ENCODE measurements at places on chromosomes 6 and 20.

GRCh38 chr6:137415127-137415833, 78.9 kb downstream of the OLIG3 start:
- peak; percentile 63 for DNase-seq

DNA sequence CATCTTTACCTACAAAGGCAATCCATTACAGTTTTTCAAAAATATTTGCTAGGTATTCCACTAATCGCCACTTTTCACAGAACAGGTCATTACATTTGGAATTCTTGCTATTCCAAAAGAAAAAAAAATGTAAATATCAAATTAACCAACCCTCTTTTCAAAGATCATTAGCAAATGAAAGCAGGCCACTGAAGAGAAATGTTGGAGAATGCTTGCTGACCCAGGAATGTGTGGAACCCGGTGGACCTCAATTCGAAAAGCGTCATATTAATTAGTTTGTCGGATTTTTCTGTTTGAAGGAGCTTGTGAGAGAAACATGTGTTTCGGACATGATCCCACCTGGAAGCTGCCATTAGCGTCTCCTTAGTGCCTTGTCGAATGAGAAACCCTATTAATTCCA, 27.9 kb upstream of the SERPINB9 start:
- DNase-seq: no peak

- no peak for DNase-seq
These were observed 23.2 kb upstream of the DAAM2 start for GRCh38 chr6:39769012-39769411.

GRCh38 chr6:1679031-1679687, 69.4 kb downstream of the FOXC1 start:
- no peak for DNase-seq

GRCh38 chr20:39877788-39878187, 811.2 kb downstream of the MAFB start:
- DNase-seq: no peak

GRCh38 chr6:122797537-122797936, 8.5 kb downstream of the SMPDL3A start:
- no peak for DNase-seq

GRCh38 chr6:139262519-139263300, 29.1 kb downstream of the TXLNB start:
- DNase-seq: peak; percentile 4

DNA sequence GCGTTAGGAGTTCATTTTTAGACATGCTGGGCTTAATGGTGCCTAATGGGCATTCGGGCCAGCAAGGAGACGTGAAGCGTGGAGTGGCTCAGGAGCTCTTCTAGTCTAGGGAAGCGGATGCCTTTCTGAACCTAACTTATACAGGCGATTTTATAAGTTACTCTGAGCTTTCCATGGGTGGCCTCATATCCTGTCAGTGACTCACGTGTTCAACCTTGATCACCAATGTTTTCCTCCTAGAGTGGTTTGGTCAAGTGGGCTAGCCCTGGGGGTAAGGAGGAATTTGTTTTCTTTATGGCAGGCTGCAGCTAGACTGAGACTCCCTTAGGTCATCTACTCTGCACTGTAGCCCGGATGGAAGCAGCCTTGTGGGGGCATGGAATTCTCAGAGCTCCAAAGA, 52.1 kb downstream of the PLAGL1 start:
- no peak for DNase-seq

DNA sequence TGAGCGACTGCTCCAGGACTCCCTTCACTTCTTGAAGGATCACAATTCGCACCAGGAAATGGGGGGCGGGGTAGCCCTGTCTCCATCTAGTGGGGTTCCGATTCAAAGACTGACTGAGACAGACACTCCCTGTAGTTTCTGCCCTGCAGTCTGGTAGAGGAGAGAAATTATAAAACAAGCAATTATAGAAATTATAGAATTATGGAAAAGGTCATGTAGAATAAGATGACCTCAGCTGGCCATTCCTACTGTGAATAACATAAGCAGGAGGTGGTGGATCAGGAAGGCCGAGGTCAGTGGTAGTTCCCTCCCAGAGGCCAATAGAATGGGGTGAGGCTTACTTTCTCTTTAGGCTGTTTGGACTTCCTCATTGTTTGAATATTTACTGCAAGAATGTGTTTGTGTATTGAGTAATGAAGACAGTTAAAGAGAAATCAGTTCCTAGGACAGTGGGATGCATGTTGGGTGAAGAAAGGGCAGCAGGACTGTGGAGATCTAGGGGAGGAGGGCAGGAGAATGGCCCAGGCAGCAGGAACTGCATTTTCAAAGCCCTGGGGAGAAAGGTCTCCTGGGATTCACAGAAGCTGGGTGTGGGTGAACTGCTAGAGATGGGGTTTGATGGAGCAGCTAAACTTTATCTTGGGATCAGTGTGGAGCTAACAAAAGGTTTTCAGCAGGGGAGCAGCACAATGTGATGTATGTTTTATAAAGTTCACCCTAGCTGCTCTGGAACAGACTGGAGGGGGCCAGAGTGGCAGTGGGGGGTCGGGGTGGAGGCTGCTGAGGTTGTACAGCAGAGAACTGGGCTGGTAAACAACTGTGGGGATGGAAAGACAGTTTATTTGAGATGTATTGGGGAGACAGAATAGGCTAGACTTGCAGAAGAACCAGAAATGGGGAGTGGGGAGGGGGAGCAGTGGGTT, 2.1 kb downstream of the ZNF341 start:
- no peak for DNase-seq

GRCh38 chr6:44771647-44772415, 384.3 kb downstream of the CDC5L start:
- no peak for DNase-seq

GRCh38 chr6:124027392-124027791, 223.7 kb downstream of the NKAIN2 start:
- DNase-seq: no peak

DNA sequence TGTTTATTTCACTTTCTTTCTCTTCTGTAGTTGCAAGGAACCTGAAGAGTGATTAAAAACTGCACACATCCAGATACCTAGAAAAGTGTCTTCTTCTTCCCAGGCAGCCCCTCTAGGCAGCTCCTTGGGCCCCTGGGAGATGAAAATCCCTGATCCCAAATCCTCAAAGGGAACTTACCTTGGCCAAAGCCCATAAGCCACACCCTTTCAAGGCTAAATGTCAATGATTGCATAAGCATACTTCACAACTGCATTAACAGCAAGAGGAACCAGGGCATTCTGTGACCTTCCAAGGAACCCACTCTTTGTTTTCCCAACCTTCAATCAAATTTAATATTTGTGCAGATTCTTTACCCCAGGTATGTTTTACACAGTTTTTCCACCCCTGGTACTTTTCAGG, 4.4 kb upstream of the HMGN3 start:
- DNase-seq: no peak

- DNase-seq: no peak
These were observed 13.9 kb downstream of the PMEPA1 start for GRCh38 chr20:57695940-57696339.
